ENCODE measurements at places on chromosomes 1 and 21.

- peaks cover 13% of the 10 kb centered on the region for H3K4me1 ChIP-seq
- DNase-seq, result no peak
- H3K27ac ChIP-seq, result no peak overlapping the region
- peaks cover 48% of the 10 kb centered on the region for H3K36me3 ChIP-seq
- H3K27me3 ChIP-seq, result no peaks in the 10 kb centered on the region
These were observed 12.3 kb upstream of the SEMA4A start for GRCh38 chr1:156140879-156141707.

- H3K27me3 ChIP-seq, result no peaks in the 10 kb centered on the region
- DNase-seq, result no peak
- no peak overlapping the region for H3K27ac ChIP-seq
These were observed 8.5 kb downstream of the GPR3 start for GRCh38 chr1:27400963-27401341.

DNA sequence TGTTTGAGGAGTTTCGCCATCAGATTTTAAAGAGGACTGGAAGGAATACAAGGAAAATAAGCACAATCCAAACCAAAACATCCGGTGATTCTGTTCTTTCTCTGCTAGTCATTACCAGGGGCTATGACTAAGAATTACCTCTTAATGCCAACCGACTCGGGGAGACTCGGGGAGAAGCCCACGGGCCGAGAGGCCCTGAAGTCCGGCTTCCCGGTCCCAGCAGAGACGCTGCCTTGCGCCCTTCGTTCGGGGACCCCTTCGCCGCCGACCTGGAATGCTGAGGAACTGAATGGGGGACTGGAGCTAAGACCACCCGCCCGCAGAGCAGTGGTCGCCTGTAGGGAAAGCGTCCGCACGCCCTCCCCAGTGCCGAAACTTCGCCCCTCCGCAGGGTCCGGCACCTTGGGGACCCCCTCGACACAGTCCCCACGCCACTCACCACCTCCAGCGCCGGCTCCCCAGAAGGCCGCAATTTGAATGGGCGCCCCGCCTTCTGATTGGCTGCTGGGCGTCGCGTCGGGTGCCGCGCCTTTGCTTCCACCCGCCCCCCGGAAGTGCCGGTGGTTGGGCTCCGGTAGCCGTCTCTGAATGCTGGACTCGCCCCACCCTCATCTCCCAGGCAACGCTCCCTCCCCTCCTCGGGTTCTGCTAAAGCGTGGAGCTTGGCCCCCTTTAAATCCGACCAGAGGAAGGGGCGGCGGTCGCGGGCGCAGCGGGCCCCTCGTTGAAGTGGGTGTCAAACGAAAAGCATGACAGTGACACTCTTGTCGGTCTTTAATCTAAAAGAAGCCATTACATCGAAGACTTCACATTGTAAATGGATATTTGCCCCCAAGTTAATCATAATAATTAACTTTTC lies at the start of gene KIF14:
TSS of gene KIF14 (minus strand) at position 479 of the 859 bp plus-strand sequence. CDS start 2,028 bp downstream, outside the sequence.
- H3K36me3 ChIP-seq, result no peaks in the 10 kb centered on the region
- no peaks in the 10 kb centered on the region for H3K27me3 ChIP-seq
- H3K4me3 ChIP-seq, result peak within 1 kb of the TSS; percentile 66
- peaks cover 18% of the 10 kb centered on the region for H3K4me1 ChIP-seq

DNA sequence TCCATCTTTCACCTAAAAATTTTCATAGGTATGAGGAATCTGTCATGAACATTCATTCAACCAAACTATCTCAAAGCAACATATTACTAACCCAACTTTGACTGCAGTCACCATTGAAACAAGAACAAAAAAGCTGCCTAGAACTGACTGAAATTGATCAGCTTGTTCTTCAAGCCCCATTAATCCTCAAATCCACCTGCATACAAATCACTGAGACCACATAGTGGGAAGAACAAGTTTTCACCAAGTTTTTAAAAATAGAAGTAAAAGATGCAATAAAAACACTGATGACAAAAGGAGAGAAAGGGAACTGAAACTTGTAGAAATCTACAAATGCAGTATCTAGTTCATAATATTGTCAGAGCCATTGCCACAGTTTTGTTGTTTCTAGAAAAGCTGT lies 6.1 kb downstream of the SORT1 start:
- no peak for DNase-seq
- H3K27ac ChIP-seq, result peak overlapping the region; percentile 74
- H3K36me3 ChIP-seq, result no peaks in the 10 kb centered on the region

- H3K27ac ChIP-seq, result no peak overlapping the region
- DNase-seq, result no peak
- no peaks in the 10 kb centered on the region for H3K36me3 ChIP-seq
- no peak overlapping the region for H3K4me3 ChIP-seq
- peaks cover 12% of the 10 kb centered on the region for H3K4me1 ChIP-seq
- H3K27me3 ChIP-seq, result no peaks in the 10 kb centered on the region
These were observed 12.4 kb downstream of the SELL start for GRCh38 chr1:169698976-169699375.

GRCh38 chr1:89810880-89811279 lies 10.0 kb upstream of the LRRC8D start:
- no peak overlapping the region for H3K27ac ChIP-seq
- no peaks in the 10 kb centered on the region for H3K27me3 ChIP-seq
- no peaks in the 10 kb centered on the region for H3K4me1 ChIP-seq
- DNase-seq, result no peak
- no peak overlapping the region for H3K4me3 ChIP-seq

GRCh38 chr1:205689479-205689878 lies 9.2 kb upstream of the SLC45A3 start:
- no peaks in the 10 kb centered on the region for H3K27me3 ChIP-seq
- no peak overlapping the region for H3K4me3 ChIP-seq

- no peaks in the 10 kb centered on the region for H3K36me3 ChIP-seq
- no peak overlapping the region for H3K27ac ChIP-seq
- DNase-seq, result peak; percentile 70
These were observed 67.5 kb downstream of the SDC3 start for GRCh38 chr1:30840904-30841598.

DNA sequence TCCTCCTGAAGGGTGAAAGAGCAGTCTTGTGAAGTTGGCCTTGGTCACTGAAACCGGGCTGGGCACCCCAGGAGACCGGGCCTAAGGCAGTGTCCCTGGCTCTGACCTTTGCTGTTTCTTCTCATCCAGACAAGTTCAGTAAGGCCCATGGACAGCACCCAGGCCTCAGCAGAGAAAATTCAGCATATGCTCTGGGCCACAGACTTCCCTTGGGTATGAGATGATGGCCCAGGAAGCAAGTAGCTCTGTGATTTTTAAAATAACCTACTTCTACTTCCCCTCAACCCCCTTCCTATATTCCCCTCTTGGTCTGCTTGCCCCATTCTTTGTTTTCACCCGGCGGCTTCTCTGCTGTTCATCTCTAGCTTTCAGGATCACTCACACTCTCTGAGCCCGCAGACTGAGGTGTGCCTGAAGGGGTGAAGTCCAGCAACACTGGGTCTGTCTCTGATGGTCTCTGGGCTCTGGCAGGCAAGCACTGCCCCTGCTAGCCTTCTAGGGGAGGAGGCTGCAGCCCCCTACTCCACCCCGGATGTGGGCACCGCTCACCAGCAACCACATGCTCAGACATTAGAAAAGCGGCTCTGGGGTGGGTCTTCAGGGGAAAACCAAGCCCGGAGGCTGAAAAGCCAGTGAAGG lies 2.9 kb upstream of the GPR25 start:
- DNase-seq, result no peak
- H3K27me3 ChIP-seq, result peaks cover 40% of the 10 kb centered on the region
- peaks cover 14% of the 10 kb centered on the region for H3K4me1 ChIP-seq
- no peak overlapping the region for H3K27ac ChIP-seq
- H3K4me3 ChIP-seq, result no peak overlapping the region
- H3K36me3 ChIP-seq, result no peaks in the 10 kb centered on the region

DNA sequence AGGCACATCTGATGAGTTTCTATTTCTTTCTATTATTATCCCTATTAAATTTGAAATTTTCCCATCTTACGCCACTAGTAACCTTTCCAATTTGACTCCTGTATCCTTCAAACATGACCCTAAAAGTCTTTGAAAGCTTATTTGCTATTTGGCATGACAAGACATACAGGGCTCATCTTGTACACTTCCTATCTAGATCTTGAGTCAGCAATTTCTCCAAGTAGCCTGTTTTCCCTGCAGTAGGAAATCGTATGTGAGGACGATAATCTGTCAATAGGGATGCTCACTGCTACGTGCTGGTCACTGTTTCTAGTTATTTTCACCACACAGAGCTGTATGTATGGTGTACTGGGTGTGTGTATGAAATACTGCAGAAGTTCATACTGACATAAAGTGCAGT lies 142.7 kb downstream of the CDC42BPA start:
- H3K4me1 ChIP-seq, result no peaks in the 10 kb centered on the region
- no peaks in the 10 kb centered on the region for H3K36me3 ChIP-seq
- no peaks in the 10 kb centered on the region for H3K27me3 ChIP-seq
- no peak overlapping the region for H3K27ac ChIP-seq
- no peak overlapping the region for H3K4me3 ChIP-seq

DNA sequence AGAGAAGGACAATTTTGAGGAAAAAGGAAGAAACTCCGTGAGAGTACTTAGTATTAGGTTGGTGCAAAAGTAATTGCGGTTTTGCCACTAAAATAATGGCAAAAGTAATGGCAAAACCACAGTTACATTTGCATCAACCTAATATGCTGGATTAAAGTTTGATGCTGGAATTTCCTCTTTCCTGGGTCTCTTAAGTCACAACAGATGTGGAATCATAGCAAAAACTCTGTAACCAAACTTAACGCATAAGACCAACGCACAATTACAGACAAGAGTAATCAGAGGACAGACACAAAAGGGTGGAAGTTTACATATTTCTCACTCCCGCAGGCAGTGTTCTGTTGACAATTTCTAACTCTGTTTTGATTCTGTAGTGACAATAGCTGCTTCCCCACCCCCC lies 182.4 kb downstream of the BACH1 start:
- H3K27ac ChIP-seq, result no peak overlapping the region
- H3K4me3 ChIP-seq, result no peak overlapping the region
- no peak for DNase-seq
- no peaks in the 10 kb centered on the region for H3K4me1 ChIP-seq
- H3K36me3 ChIP-seq, result no peaks in the 10 kb centered on the region
- no peaks in the 10 kb centered on the region for H3K27me3 ChIP-seq

GRCh38 chr1:39195166-39196111 lies 9.1 kb upstream of the MACF1 start:
- no peak for DNase-seq
- H3K36me3 ChIP-seq, result no peaks in the 10 kb centered on the region
- H3K27me3 ChIP-seq, result no peaks in the 10 kb centered on the region
- H3K27ac ChIP-seq, result peak overlapping the region; percentile 66
- peaks cover 75% of the 10 kb centered on the region for H3K4me1 ChIP-seq

- no peak overlapping the region for H3K27ac ChIP-seq
- no peaks in the 10 kb centered on the region for H3K36me3 ChIP-seq
- H3K27me3 ChIP-seq, result peaks cover 4% of the 10 kb centered on the region
- DNase-seq, result no peak
- no peak overlapping the region for H3K4me3 ChIP-seq
These were observed 193.8 kb downstream of the LMX1A start for GRCh38 chr1:165162671-165163241.

DNA sequence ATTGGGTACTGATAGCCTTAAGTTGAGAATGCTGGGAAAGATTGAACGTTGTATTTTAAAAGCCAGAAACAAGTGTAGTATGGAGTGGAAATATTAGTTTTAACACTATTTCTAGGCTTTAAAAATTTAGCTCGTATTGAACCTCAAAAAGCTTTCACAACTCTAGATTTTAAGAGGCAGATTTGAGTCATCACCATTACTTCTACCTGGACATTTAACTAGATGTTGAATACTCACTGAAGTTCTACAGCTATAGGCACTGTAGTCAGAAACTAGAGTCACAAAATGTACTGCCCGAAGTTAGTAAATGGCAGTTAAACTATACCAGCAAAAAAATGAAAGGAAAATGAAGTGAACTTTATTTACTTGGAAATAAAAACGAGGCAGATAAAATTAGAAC lies 96.5 kb downstream of the NEK7 start:
- peaks cover 18% of the 10 kb centered on the region for H3K4me1 ChIP-seq
- no peaks in the 10 kb centered on the region for H3K36me3 ChIP-seq
- H3K27me3 ChIP-seq, result no peaks in the 10 kb centered on the region
- no peak overlapping the region for H3K4me3 ChIP-seq
- DNase-seq, result no peak
- no peak overlapping the region for H3K27ac ChIP-seq

GRCh38 chr21:33212159-33212851 lies 17.4 kb upstream of the IFNAR2 start:
- DNase-seq, result no peak
- H3K4me3 ChIP-seq, result no peak overlapping the region
- H3K36me3 ChIP-seq, result no peaks in the 10 kb centered on the region
- peaks cover 37% of the 10 kb centered on the region for H3K4me1 ChIP-seq

DNA sequence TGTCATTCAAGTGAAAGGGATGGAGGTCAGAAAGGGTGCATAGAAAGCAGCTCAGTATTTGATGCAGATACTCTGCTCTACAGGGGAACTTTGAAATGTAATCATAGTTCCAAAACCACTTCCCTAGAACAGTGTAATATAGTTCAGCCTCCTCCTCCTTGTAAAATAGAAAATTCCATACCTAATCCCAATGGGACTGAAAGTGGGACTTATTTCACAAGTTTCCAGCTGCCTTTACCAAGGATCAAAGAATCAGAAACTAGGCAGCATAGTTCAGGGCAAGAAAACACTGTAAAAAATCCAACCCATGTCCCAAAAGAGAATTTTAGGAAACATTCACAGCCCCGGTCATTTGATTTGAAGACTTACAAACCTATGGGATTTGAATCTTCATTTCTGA lies 8.1 kb upstream of the TMCO2 start:
- no peaks in the 10 kb centered on the region for H3K27me3 ChIP-seq
- no peak overlapping the region for H3K4me3 ChIP-seq
- no peaks in the 10 kb centered on the region for H3K4me1 ChIP-seq
- H3K36me3 ChIP-seq, result peaks cover 45% of the 10 kb centered on the region
- H3K27ac ChIP-seq, result no peak overlapping the region
- no peak for DNase-seq

DNA sequence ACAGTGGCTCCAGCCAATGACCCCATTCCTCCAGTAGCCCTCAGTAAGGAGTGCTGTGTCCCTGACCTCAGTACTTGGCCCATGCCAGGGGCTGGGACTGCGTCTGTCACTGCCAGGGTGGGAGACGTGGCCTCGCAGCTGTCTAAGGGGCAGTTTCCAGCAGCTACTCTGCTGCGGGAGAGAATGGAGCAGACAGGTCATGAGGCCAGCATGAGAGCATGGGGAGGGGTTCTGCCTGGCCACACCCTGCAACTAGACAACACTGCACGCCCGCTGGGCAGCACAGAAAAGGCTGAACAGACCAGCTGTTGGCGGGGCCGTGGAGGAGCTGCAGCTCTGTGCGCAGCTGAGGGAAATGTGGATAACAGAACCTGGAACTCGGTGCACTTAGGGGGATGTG lies 91.6 kb upstream of the COL6A1 start:
- peak; percentile 39 for DNase-seq
- H3K36me3 ChIP-seq, result no peaks in the 10 kb centered on the region
- peaks cover 17% of the 10 kb centered on the region for H3K4me1 ChIP-seq
- H3K4me3 ChIP-seq, result no peak overlapping the region
- H3K27ac ChIP-seq, result no peak overlapping the region

- DNase-seq, result no peak
- H3K4me1 ChIP-seq, result no peaks in the 10 kb centered on the region
- no peaks in the 10 kb centered on the region for H3K27me3 ChIP-seq
- H3K36me3 ChIP-seq, result no peaks in the 10 kb centered on the region
- H3K27ac ChIP-seq, result no peak overlapping the region
These were observed 64.0 kb downstream of the CTH start for GRCh38 chr1:70475023-70475422.
